ENCODE measurements at places on chromosomes 7 and 10.

GRCh38 chr10:121490871-121491519 is 107.2 kb downstream of the FGFR2 start:
- DNase-seq: no peak
- no peak overlapping the region for H3K4me3 ChIP-seq
- H3K27me3 ChIP-seq: peaks cover 2% of the 10 kb centered on the region
- no peak overlapping the region for H3K27ac ChIP-seq
- no peaks in the 10 kb centered on the region for H3K36me3 ChIP-seq
- H3K4me1 ChIP-seq: no peaks in the 10 kb centered on the region

GRCh38 chr10:78749898-78750297 is 318.9 kb upstream of the ZMIZ1 start:
- H3K27me3 ChIP-seq: peaks cover 19% of the 10 kb centered on the region
- peak; percentile 38 for DNase-seq
- no peak overlapping the region for H3K4me3 ChIP-seq

GRCh38 chr10:3958472-3958996 is 173.5 kb upstream of the KLF6 start:
- no peak for DNase-seq
- peaks cover 52% of the 10 kb centered on the region for H3K4me1 ChIP-seq
- H3K36me3 ChIP-seq: no peaks in the 10 kb centered on the region
- no peaks in the 10 kb centered on the region for H3K27me3 ChIP-seq
- H3K4me3 ChIP-seq: no peak overlapping the region

- no peak overlapping the region for H3K27ac ChIP-seq
- no peak overlapping the region for H3K4me3 ChIP-seq
- peak; percentile 35 for DNase-seq
- no peaks in the 10 kb centered on the region for H3K36me3 ChIP-seq
These were observed 298.6 kb downstream of the REEP3 start for GRCh38 chr10:63819753-63820329.

GRCh38 chr10:69407621-69408301 is 9.0 kb downstream of the TACR2 start:
- no peaks in the 10 kb centered on the region for H3K27me3 ChIP-seq
- H3K27ac ChIP-seq: no peak overlapping the region
- DNase-seq: peak; percentile 40
- H3K4me3 ChIP-seq: no peak overlapping the region
- H3K4me1 ChIP-seq: no peaks in the 10 kb centered on the region
- H3K36me3 ChIP-seq: peaks cover 2% of the 10 kb centered on the region

- peak overlapping the region; percentile 64 for H3K27ac ChIP-seq
- H3K27me3 ChIP-seq: no peaks in the 10 kb centered on the region
- H3K4me3 ChIP-seq: no peak overlapping the region
- DNase-seq: peak; percentile 67
- no peaks in the 10 kb centered on the region for H3K36me3 ChIP-seq
These were observed 7.1 kb downstream of the CRYGN start for GRCh38 chr7:151432658-151433521.

DNA sequence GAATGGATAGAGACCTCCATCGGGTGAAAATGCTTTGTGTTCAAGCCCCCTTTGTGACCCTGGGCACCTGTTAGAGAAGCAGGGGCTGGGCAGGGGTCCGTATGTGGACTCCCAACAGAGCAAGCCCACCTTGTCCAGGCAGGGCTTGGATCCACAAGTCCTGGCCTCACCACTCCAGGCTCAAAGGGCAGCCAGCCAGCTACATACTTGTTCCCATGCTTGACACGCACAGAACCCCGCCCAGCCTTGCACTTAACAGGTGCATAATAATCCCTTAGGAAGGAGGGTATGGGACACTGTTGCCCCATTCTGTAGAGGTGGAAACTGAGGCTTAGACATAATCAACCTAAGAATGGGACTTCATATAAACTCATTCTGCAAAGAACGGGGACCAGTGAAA is 160.6 kb downstream of the PRKAG2 start:
- no peak overlapping the region for H3K4me3 ChIP-seq
- no peak for DNase-seq
- peaks cover 16% of the 10 kb centered on the region for H3K27me3 ChIP-seq
- H3K36me3 ChIP-seq: no peaks in the 10 kb centered on the region

GRCh38 chr10:7763929-7764328 is 23.9 kb downstream of the KIN start:
- no peaks in the 10 kb centered on the region for H3K27me3 ChIP-seq
- H3K36me3 ChIP-seq: peaks cover 77% of the 10 kb centered on the region
- DNase-seq: no peak
- no peak overlapping the region for H3K27ac ChIP-seq
- no peaks in the 10 kb centered on the region for H3K4me1 ChIP-seq

- H3K36me3 ChIP-seq: no peaks in the 10 kb centered on the region
- DNase-seq: peak; percentile 64
- no peak overlapping the region for H3K27ac ChIP-seq
These were observed 302.6 kb downstream of the KLF6 start for GRCh38 chr10:3482200-3482993.

GRCh38 chr10:5685764-5686240 is 1.2 kb downstream of the TASOR2 start:
- no peaks in the 10 kb centered on the region for H3K27me3 ChIP-seq
- no peak for DNase-seq
- peak overlapping the region; percentile 78 for H3K27ac ChIP-seq
- no peaks in the 10 kb centered on the region for H3K36me3 ChIP-seq
- peak overlapping the region; percentile 73 for H3K4me3 ChIP-seq
- peaks cover 37% of the 10 kb centered on the region for H3K4me1 ChIP-seq

DNA sequence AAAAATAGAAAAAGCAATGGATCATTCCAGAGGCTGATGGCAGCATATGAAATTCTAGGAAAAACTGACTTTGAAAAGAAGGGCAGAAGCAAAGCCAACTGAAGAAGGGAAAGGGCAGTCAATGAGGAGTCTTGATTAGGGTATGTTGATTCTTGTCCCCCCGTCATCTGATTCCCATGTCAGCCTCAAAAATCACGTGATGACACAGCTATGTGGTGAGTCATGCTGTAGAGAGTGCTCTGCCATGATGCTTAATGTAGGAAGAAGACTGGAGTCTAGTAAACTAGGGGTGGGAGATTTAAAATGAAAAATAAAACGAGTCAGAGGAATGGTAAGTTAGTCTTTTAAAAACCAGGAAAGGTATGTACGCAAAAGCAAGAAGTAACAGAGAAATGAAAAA is 3.9 kb upstream of the POU6F2 start:
- no peaks in the 10 kb centered on the region for H3K36me3 ChIP-seq
- no peaks in the 10 kb centered on the region for H3K4me1 ChIP-seq
- H3K27ac ChIP-seq: no peak overlapping the region
- peaks cover 10% of the 10 kb centered on the region for H3K27me3 ChIP-seq
- no peak overlapping the region for H3K4me3 ChIP-seq
- no peak for DNase-seq

GRCh38 chr10:34229917-34230316 is 585.2 kb downstream of the PARD3 start:
- no peak overlapping the region for H3K27ac ChIP-seq
- no peaks in the 10 kb centered on the region for H3K4me1 ChIP-seq
- no peaks in the 10 kb centered on the region for H3K36me3 ChIP-seq
- H3K4me3 ChIP-seq: no peak overlapping the region
- no peak for DNase-seq

GRCh38 chr10:79031723-79032122 is 37.0 kb upstream of the ZMIZ1 start:
- no peaks in the 10 kb centered on the region for H3K27me3 ChIP-seq
- H3K4me1 ChIP-seq: peaks cover 8% of the 10 kb centered on the region
- no peaks in the 10 kb centered on the region for H3K36me3 ChIP-seq
- no peak for DNase-seq

- no peaks in the 10 kb centered on the region for H3K36me3 ChIP-seq
- no peak overlapping the region for H3K4me3 ChIP-seq
- H3K27ac ChIP-seq: no peak overlapping the region
These were observed 7.5 kb upstream of the JAKMIP3 start for GRCh38 chr10:132058111-132058745.

GRCh38 chr7:98200364-98200763 is 10.9 kb upstream of the BHLHA15 start:
- H3K4me1 ChIP-seq: peaks cover 25% of the 10 kb centered on the region
- H3K36me3 ChIP-seq: peaks cover 33% of the 10 kb centered on the region
- no peaks in the 10 kb centered on the region for H3K27me3 ChIP-seq
- H3K27ac ChIP-seq: no peak overlapping the region

GRCh38 chr7:129072479-129073011 is 17.6 kb upstream of the TNPO3 start:
- H3K27ac ChIP-seq: no peak overlapping the region
- DNase-seq: no peak
- no peaks in the 10 kb centered on the region for H3K27me3 ChIP-seq
- H3K36me3 ChIP-seq: no peaks in the 10 kb centered on the region

- H3K36me3 ChIP-seq: peaks cover 27% of the 10 kb centered on the region
- H3K4me3 ChIP-seq: peak overlapping the region; percentile 84
- H3K27ac ChIP-seq: peak overlapping the region; percentile 84
These were observed 6.0 kb downstream of the LDB1 start for GRCh38 chr10:102113956-102114857.

DNA sequence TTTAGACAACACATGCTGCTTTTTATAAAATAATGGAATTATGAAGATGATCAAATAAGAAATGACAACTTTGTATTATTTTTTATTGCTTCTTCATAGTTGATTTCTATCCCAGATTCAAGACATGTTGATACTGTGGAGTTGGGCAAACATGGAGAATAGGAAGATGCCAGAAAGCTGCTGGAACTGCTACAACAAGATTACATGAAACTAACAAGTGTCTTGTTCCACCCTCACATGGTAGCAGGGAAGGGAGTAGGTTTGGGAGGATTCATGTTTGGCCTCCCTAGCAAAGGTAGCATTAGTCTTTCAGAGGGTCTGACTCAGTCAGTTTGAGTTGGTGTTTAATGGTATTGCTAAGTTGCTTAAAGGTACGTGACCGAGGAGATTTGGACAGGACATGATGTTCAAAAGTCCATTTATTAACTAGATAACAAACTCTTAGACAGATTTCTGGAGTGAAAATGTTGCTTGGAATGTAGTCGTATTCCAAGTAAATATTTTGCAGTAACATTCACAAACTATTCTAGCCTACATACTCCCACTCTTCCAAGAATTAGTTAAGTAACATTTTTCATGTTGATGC is 33.1 kb downstream of the PRR15 start:
- H3K27me3 ChIP-seq: no peaks in the 10 kb centered on the region
- no peak overlapping the region for H3K27ac ChIP-seq
- no peaks in the 10 kb centered on the region for H3K4me1 ChIP-seq
- H3K36me3 ChIP-seq: no peaks in the 10 kb centered on the region

- no peak overlapping the region for H3K4me3 ChIP-seq
- no peaks in the 10 kb centered on the region for H3K36me3 ChIP-seq
- peaks cover 7% of the 10 kb centered on the region for H3K4me1 ChIP-seq
- H3K27ac ChIP-seq: no peak overlapping the region
These were observed 57.7 kb upstream of the DNAJB6 start for GRCh38 chr7:157278791-157279724.

DNA sequence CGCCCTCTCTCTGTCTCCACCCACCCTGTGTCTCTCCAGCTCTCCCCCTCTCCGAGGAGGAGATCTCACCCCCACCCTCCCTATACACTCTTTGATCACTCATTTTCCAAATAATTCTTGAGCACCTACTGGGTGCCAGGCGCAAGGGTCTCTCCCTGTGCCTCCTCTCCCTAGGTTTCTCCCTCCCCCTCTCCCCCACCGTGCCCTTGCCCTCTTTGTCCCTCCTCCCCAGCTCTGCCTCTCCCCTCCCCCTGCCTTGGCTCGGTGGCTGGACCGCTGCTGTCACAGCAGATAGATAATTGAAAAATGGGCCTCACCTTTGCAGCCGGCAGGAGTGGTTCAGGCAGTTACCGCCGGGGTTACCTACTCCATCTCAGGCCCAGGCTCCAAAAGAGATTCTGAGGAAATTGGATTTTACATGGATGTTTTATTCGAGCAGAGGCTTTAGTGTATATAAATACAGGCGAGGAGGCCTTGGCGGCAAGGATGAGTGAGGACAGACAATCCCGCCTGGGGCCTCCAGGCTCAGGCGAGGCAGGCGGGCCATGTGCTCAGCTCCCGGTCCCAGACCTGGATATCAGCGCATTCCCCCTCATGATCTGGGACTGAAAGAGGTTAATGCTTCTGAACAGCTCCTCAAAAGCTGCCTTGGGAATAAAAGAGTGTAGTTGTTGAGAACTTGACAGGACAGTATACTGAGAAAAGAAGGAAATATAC is 60.8 kb upstream of the BTRC start:
- H3K36me3 ChIP-seq: no peaks in the 10 kb centered on the region
- H3K27me3 ChIP-seq: peaks cover 5% of the 10 kb centered on the region
- H3K4me3 ChIP-seq: no peak overlapping the region

Data from DND-41 (cell line).